Small intestine (tissue), 16 donors: ENCODE measurements at places on chromosomes 16 and 17.

GRCh38 chr16:53973021-53973420 is 269.1 kb downstream of the FTO start:
- no peak for DNase-seq

GRCh38 chr17:39277110-39277509 is 51.4 kb upstream of the STAC2 start:
- no peak for DNase-seq

DNA sequence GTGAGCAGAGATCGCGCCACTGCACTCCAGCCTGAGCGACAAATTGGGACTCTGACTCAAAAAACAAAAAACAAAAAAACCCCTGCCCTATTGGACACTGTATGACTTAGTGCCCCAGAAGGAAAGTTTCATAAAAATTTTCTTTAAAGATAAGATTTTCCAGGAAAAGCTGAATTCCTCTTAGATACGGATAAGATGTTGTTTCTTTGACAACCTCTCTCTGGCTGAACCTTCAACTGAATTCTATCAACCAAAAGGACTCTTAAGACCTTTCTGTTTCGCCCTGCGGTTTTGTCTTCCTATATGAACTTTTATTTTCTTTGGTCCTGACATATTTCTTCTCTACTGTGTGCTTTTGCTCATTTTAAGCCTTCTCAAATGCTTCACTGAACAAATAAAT is 35.8 kb downstream of the CPPED1 start:
- no peak for DNase-seq

DNA sequence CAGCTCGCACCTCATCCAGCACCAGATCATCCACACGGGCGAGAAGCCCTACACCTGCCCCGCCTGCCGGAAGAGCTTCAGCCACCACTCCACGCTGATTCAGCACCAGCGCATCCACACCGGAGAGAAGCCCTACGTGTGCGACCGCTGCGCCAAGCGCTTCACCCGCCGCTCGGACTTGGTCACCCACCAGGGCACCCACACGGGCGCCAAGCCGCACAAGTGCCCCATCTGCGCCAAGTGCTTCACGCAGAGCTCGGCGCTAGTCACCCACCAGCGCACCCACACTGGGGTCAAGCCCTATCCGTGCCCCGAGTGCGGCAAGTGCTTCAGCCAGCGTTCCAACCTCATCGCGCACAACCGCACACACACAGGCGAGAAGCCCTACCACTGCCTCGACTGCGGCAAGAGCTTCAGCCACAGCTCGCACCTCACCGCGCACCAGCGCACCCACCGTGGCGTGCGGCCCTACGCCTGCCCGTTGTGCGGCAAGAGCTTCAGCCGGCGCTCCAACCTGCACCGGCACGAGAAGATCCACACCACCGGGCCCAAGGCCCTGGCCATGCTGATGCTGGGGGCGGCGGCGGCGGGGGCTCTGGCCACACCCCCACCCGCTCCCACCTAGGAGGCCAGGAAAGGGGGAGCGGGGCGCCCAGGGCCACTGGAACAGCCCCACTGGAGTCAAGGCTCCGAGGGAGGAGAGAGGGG is 7.5 kb downstream of the ZNF205 start:
- DNase-seq = no peak

DNA sequence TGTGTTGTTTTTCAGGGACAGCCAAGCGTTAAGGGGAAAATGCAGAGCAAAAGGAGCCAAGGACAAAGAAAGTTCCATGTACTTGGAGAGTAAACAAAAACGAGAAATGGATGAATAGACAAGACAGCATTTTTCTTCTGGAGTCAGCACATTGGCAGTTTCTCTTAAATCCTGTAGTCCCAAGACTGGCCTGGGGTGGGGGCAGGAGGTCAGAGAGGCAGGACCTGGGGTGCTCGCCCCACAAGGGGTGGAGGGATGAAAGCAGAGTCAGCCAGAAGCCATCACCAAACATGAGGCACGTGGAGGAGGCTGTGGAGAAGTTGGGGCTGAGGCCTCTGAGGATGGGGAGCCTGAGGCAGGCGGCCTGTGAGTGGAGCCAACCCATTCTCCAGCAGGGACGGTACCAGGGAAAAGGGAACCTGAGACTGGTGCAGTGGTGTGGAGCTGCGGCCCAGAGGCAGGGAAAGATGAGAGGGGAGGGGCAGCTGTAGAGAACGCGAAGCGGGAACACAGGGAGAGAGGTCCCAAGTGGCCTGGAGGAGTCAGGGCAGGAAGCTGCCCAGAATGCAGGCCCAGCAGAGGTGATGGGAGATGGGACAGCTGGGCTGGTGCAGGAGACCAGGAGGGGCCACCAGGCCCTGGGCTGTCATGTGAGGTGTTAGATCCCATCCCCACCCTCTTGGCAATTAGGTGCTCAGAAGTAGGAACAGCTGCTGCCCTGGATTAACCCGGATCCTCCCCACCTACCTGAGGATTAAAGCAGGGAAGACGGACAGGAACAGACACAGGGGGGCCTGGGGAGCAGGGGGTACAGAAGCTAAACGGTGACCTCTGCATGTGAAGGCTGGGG is 3.3 kb downstream of the TLCD3B start:
- no peak for DNase-seq

DNA sequence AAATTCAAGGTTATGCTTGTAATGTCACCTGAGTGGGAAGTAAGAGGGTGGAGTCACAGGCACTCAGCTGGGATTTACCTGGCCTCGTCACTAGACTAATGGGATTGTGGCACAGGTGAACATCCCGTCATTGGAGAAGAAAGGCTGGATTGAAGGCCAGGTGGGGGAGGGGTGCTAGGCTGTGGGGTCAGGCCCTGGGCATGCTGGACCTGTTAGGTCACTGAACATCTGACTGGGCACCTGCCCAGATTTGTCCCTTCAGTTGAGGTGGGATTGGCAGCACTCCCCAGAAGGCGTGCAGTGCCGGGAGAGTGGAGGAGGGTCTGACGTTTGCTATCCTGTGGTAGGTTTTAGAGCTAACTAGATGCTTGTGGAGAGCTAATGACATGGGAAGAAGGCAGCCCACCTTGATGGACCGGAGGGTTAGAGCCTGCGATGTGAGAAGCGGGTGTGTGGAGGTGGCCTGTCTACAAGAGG is 161.5 kb upstream of the ZNF267 start:
- no peak for DNase-seq

- no peak for DNase-seq
These were observed 14.1 kb downstream of the KRT39 start for GRCh38 chr17:40952661-40953060.

DNA sequence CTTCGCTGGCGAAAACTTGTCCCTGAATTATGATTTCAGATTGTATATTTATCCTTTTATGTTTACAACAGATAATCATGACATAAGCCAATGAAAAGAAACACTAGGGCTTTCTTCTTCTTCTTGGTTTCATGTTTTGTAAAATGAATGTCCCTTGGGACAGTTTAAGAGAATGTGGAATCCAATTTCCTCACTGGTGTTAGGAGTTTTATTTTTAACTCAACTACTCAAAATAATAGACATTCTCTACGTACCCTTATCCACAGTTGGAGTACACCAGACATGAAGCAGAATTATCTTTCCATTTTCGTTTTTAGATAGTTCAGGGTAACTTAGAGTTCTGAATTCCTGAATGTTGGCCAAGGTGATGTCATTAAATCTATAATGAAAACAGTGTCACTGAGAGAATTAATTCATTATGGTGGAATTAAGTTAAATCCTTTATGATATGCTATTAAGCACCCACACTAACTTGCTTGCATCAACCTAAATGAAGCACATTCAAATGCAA is 43.4 kb downstream of the IRX6 start:
- DNase-seq = no peak

DNA sequence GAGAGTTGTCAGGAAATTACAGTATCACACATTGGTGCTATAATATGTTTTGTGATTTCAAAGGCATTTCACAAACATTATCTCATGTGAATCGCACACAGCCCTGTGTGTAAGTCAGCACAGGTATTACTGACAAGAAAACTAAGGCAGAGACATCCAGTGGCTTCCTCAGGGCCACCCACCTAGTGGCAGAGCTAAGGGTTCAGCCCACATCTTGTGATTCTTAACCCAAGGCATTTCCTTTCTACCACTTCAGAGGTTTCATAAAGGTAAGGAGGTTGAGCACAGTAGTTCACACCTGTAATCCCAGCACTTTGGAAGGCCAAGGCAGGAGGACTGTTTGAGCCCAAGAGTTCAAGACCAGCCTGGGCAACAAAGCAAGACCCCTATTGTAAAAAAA is 58.2 kb downstream of the STX8 start:
- DNase-seq = no peak

- DNase-seq = no peak
These were observed 2.6 kb upstream of the KRT14 start for GRCh38 chr17:41589301-41589700.

- DNase-seq = no peak
These were observed 5.6 kb downstream of the CASKIN2 start for GRCh38 chr17:75509528-75510258.

- peak; percentile 77 for DNase-seq
These were observed 641 bp upstream of the CBX2 start for GRCh38 chr17:79777120-79777893.

GRCh38 chr16:67394155-67395104 is 1.1 kb upstream of the TPPP3 start:
- no peak for DNase-seq

- DNase-seq = no peak
These were observed 44.8 kb downstream of the PRMT7 start for GRCh38 chr16:68355447-68356248.

DNA sequence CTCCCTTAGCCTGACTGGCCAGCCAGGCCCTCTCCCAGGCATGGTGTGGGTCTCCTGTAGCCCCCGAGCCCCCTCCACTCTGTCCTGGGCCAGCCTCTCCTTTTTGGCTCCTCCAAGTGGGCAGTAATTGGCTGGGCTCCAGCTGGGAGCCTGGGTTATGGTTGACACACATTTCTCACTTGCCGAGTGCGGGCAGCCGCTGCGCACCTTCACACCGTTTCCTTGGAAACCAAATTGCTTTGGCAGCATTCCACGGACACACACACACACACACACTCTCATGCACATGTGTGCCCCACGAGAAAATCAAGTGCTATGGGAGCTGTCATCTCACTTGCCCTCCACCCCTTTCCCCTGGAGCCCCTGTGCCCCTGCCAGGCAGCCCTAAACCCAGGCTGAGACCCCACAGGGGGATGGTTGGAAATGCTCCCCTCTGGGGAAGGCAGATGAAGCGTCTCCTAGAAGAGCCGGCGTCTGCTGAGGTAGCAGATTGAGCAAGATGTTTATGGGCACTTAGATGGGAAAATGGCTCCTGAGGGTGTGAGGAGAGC is 402.7 kb upstream of the TNRC6C start:
- peak; percentile 30 for DNase-seq

DNA sequence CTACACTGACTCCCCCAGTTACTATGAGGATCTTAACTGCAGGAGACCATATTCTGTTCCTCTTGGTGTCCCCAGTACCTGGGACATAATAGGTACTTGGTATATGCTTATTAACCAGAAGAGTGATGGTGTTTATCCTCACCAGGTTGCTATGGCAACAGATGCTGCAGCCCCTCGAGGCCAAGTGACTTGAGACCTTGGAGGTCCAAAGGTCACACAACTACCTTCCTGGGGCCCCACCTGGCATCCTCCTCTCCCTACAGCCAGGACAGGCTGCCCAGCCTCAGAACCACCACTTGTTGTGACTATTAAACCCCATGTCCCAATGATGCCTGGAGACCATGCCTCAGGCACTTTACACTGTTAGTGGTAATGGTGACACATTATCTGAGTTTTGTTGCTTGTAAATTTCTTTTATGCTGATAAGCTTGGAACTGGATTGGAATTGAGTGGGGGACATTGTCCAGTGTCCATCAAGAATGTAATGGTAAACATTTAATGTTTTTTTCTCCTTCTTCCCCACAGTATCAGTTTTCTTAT is 189.4 kb downstream of the CCDC182 start:
- no peak for DNase-seq

DNA sequence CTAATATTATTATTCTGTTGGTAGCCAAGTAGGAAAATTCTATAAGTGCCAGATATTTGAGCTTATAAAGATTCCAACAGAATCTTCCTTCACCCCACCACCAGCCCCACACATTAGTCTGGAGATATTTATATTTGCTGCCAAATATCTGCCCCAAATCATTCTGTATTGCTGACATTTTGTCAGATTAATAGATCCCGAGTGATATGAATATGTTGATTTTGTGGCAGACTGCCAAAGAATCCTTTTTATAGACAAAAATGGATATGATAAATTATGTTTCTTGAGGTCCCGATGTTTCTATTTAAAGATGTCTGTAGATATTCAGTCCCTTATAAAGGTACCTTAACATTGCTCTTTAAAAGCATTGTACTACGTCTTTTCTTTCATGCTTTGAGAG is 162.2 kb upstream of the KCNJ16 start:
- no peak for DNase-seq

- DNase-seq = no peak
These were observed 2.2 kb downstream of the HS3ST6 start for GRCh38 chr16:1915732-1916639.

- no peak for DNase-seq
These were observed 54.4 kb upstream of the RCVRN start for GRCh38 chr17:9959377-9959981.

DNA sequence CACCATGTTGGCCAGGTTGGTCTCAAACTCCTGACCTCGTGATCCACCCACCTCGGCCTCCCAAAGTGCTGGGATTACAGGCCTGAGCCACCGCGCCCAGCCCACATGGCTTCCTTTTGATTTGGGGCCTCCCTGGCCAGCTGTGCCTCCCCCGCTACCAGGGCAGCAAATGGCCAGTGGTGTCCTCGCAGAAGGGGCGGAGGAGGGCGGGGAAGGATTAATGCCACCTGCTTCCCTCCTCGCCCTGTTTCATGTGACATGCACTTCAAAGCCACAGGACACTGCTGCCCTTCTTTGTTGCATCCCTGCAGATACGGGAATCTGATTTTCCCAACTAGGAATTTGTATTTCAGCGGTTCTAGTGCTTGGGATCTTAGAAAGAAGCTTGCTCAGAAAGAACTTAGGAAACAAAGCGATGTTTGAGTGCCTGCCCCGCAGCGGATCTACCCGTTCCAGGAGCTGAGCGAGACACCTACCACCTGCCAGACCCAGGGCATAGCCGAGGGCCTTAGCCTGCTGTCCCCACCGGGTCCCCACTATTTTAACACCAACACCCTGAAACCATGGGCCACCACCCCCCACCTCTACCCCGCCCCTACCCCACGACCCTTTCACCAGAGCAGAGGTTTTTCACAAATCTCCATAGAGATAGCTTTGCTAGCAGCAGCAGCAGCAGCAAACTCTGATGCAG is 37.7 kb upstream of the CCDC182 start:
- DNase-seq = no peak

GRCh38 chr17:199191-199604 is 17.7 kb upstream of the DOC2B start:
- DNase-seq = no peak

GRCh38 chr17:79053251-79053925 is 21.2 kb upstream of the ENGASE start:
- no peak for DNase-seq
